Foreskin fibroblast (primary cell): ENCODE measurements at places on chromosomes 7 and 10.

GRCh38 chr10:30763918-30764317 lies 134.4 kb upstream of the LYZL2 start:
- no peak for DNase-seq

DNA sequence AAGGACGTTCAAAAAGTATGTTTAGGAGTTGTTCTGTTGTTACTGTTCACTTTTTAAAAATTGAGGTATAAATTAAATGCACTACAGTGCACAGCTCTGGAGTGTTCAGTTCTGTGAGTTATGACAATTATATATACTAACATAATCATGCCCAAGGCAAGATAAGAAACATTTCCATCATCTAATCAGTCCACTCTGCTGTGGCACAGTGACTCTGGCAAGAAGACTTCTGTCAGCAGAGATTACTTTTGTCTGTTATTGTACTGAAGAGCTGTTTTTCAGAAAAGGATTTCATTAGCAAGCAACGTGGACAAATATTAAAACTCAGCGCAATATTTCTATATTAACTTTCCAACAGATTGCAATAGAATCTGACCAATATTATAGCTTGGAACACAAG lies 32.0 kb downstream of the ICA1 start:
- no peak for DNase-seq

DNA sequence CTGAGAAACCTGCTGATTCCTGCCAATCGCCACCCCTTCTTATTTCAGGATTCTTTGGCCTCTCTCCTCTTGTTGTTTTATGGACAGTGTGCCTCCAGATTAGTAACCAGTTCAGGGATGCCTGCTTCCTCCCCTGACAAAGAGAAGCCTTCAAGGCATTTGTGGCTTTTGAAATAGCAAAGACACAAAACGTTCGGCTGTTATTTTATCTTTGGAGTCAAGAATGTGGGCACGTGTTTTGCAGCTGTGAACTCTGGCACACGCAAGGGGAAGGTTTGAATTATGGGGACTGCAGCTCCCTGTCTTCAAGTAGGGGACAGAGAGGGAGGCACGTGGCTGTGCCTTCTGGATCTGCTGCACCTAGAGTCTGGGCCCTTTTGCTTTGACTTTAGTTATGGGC lies 157.9 kb upstream of the GRB10 start:
- DNase-seq: peak; percentile 12

GRCh38 chr7:117134889-117135552 lies 181.7 kb downstream of the ST7 start:
- no peak for DNase-seq

GRCh38 chr10:15451137-15452094 lies 80.3 kb upstream of the FAM171A1 start:
- no peak for DNase-seq

DNA sequence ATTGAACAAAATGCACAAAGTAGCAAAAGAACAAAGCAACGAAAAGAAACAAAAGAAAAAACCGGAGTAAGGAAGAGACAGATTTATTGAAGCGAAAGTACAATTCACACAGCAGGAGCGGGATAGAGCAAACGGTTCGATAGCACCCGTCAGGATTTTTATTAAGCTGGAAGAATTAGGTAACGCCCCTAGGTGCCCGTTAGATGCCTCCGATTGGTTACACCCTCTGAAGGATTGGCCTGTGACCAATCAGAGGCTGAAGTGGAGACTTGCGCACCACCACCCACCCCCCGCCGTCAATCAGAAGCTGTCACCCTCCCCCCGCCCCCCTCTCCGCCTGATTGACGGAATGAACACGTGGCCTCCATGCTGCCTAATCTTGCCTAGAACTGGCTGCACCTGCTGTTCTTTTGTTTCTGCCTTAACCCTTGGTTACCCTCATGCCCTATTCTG lies 16.8 kb downstream of the OCM2 start:
- DNase-seq: no peak

GRCh38 chr7:17489961-17490360 lies 191.5 kb downstream of the AHR start:
- no peak for DNase-seq

- DNase-seq: no peak
Observed at GRCh38 chr10:79113827-79114226, 45.1 kb downstream of the ZMIZ1 start.
